ENCODE measurements at places on chromosomes 1 and 21.

DNA sequence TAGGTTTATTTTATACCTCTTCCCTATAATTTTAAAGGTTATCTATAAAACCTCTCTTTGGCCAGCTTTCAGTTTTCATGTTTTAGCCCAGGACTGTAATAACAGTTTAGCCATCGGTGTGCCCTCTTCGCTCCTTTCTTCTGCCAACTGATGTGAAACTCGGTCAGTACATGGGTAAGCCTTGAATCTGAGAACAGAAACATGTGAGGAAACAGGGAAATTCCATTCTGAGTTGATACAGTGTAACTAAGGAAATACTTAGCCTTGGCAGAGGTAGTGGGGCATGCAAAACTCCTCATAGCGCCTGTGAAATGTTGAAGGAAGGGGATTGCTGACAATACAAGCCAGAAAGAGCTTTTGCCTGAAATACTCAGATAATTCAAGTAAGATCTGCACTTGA is 465.2 kb downstream of the NCAM2 start:
- DNase-seq, result no peak

DNA sequence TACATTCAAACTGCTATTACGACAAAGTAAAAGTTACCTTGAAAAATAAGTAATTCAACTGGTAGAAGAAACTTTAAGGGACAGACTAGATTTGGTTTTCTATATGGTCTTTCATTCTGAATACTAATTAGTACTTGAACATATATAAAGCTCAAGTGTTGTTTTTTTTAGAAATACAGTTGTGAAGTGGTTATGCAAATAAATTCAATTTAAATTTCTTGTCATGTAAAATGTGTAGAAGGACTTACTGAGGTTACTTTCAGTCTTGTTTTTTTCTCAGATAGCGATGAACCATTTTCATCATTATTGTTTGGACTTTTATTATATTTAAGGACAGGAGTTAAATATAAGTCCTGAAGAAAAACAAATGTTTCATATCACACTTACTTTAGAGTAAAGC is 24.4 kb downstream of the HS2ST1 start:
- DNase-seq, result no peak

DNA sequence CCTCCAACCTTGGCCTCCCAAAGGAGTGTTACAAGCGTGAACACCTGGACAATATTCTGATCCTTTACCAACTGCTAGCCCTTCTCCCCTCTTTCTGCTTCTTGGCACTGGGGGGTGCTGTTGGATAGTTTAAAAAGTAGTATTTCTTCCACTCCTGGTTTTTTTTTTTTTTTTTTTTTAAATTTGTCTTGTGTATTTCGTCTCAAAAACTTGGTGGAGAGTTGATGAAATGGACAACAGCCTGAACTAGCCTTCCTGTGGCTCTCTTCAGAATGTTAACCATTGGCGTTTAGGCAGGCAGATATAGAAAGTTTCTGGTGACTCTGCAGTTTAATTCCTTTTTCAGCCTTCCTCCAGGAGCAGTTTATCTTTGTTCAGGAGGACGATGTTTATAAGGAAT is 69.7 kb upstream of the USP24 start:
- DNase-seq, result peak; percentile 56

DNA sequence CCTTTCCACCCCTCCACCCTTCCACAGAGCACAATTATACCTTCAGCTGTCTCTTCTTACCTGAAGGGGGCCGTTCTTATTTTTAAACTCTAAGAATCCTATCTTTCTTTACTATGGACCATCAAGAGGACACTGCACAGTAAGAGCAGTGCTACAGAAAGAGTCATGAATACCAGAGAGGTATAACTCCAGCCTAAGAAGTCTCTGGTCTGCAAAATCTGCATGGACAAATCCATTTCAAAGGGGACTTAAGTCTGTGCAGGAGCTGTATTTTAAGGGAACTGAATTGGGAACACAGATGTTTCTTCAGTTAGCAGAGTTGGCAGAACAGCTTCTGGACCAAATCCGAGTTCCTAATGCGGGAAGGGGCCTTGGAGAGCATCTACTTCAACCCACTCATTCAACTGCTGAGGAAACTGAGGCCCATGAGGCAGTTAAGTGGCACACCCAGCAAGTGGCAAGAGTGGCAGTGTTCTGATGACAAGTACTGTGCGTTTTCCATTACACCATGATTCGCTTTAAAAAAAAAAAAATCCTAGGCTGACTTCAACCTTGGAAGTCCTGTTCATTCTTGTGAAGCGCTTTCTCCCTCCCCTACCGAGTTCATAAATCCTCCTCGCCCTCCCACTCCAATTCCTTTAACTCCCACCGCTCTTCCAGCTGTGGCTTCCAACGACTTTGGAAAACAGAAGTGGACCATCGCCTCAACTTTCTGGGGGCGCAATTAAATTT is 1.8 kb downstream of the PLPP3 start:
- no peak for DNase-seq

- no peak for DNase-seq
These were observed 3.1 kb upstream of the LIN9 start for GRCh38 chr1:226312065-226312464.

DNA sequence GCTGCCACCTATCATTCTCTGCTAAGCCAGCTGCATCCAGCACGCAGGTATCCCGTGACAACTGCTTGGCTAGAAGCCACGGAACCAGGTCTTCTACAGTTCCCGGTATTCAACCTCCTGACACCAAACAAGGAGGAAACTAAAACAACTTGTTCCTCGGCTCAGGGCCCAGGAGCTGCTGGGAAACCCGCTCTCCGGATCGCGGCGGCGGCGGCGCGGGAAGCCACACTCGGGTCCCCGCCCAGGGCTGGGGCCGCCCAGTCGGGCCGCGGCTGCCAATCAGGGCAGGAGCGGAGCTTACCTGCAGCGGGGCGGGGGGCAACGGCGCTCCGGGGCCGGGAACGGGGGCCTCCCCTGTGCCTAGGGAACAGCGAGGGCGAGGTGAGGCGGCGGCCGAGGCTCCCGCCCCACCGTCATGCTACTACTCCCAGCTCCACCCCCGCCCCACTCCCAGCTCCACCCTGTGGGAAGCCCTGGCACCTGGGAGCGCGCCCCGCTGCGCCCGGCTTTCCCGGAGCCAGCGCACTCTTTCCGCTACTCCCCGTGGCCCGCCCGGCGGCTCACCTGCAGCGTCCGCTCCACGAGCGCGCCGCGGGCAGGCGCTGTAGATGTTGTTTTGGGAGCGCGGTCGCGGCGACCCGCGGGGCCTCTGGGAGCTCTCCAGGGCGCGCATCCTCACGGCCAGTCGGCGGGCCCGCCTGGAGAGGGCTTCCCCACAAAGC is 12.1 kb downstream of the IL24 start:
- peak; percentile 85 for DNase-seq

GRCh38 chr1:43271186-43272118 is 1.7 kb downstream of the TMEM125 start:
- DNase-seq, result no peak

GRCh38 chr1:165697491-165697880 is 876 bp downstream of the ALDH9A1 start:
- peak; percentile 31 for DNase-seq

DNA sequence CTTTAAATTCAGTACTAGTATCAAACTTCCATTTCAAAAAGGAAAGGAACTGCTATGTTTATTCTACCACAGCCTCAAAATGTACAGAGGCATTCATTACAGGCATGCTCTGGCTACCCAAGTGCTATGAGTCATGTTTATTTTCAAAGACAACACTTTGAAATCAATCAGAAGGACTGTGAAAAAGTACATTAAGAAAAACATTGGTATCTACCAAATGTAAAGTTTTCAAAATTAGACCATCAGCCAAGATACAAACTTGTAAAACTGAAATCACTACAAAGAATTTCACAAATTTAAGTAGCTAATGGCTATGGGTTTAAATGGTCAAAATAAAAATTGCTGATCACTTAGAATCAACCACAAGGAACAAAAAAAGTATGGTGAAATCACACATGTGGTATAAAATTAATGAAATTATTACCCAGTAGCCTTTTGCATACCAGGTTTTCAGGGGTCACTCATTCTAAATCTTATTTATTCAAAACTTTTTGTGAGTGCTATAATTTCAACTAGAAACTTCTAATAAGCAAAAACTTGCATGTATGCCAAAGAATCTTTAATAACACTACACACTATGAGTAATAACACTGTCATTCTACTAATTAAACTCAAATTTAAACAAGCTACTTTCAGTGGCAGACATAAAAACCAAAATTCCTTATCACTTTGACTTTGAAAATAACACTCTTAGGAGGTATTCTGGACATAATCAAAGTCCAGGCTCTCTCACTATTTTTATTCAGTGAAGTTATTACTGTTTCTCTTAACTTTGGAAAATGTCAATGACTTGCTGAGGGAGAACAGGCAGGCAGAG is 49.2 kb downstream of the ENAH start:
- DNase-seq, result peak; percentile 66

DNA sequence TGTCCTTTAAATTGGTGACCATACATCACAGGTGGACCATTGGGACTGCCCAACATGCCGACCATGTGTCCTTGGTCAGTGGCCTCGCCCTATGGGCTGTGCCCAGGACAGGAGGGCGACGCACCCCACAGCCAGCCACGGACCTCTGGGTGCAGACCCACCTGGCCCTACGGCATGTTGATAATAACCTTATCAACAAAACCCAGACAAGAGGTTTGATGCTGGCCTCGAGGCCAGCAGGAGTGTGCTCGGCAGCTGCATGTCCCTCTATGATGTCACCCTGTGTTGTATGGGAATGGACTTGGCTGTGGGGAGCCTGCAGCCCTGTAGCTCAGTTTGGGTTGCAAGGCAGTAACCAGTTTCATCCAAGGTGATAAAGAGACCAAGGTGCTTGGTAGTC is 32.1 kb downstream of the SLC37A1 start:
- DNase-seq, result no peak

DNA sequence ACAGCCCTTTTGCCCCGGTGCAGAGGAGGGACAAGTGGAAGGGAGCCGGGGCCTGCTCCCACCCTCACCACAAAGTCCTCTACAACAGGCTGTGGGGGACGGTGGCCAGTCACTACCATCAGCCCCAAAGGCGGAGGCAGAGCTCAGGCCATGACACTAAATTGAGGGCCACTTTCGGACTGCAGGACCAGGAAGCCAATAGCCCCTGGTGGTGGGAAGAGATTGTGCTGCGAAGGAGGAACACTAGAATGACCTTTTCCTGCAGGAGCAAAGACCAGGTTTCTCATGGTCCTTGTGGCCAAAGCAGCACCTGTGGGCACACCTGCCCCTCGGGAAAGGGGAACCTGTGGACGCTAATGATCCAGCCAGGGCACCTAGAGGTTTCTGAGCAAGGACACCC is 30.3 kb downstream of the ACTA1 start:
- no peak for DNase-seq

- no peak for DNase-seq
These were observed 37.6 kb downstream of the C1orf87 start for GRCh38 chr1:60035921-60036320.

DNA sequence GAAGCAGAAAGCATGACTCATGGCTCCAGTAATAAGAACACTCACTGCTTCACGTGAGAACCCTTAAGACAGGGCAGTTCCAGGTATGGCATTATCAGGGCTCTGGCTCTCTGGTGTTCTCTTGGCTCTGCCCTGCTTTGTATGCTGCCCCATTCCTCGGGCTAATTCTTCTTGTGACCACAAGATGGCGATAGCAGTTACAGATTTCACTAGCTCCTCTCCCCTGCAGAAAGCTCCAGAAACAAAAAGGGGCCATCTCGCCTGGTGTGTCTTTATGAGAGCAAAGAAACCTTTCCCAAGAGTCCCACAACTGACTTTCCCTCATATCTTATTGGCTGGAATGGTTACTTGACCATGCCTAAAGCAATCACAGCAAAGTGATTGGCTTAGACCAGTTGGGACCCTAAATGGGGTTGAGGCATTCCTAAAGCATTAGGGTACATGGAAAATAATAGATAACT is 60.1 kb downstream of the F3 start:
- peak; percentile 92 for DNase-seq

DNA sequence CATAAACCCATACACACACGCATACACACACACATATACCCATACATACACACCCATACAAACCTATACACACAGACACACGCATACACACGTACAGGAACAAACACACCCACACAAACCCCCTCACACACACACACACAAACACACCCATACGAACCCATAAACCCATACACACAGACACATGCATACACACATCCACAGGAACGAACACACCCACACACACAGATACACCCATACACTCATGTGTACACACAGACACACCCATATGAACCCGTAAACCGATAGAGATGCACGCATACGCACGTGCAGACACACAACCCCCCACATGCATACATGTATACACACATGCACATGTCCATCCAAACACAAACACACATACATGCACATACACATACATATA is 9.5 kb downstream of the WNT9A start:
- DNase-seq, result no peak

DNA sequence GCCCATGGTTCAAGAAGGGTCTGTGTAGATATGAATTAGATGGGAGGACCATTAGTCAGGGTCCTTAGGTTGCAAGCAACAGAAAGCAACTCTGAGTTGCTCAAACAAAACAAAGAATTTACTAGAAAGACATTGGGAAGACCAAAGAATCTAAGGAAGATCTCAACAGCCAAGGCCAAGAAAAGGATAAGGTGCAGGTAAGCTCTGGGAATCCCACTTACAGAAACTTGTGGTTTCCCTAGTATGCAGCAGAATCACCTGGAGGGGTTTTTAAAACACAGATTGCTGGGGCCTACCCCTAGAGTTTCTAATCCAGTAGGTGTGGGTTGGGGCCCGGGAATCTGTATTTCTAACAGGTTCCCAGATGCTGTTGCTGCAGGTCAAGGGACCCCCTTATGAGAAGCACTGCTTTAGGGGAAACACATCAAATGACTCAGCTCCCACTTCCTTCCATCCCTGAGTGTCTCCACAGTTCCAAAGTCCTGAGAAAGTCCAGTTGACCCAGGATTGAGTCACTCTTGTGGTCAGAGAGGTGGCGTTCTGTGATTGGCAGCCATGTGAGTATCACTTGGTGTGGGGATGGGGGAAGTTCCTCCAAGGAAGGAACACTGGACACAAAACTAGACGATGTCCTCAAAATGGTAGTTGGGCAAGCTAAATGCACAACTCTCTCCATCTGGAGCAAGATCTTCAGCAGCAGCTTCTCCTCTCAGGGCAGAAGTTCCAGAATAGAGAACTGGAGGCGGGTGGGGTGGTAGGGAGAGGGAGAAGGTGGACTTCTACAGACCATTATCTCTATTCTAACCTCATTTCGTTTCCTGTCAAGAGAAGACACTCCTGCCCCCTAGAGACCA is 24.2 kb upstream of the EYA3 start:
- DNase-seq, result peak; percentile 26

DNA sequence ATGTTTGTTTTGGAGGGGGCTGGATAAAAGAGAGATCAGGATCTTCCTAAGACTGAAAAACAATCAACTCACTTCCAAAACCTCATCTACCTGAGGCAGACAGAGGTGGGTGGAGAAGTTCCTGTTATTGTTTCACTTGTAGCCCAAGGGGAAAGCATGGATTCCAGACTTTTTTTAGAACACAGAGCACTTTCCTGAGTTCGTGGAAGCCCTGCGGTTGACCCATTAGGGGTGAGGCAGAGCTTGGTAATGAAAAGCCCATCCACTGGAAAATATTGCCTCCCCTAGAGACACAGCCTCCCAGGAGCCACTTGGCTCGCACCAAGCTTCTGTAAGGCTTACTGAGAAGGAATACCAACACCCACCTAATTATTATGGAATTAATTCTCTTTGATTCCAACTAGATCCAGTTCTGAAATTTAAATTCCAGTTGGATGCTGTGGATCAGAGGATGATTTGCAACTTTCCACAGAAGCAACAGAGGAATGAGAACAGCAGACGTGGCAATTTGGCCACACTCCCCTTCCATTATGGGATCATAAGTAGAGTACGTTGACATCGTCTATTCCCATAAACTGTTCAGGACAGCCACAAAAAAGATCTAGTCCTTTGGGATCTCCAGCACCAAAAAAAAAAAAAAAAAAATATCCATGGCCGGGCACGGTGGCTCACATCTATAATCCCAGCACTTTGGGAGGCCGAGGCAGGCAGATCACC is 4.1 kb upstream of the PEF1 start:
- DNase-seq, result no peak

Measured in epithelial cell of esophagus (primary cell).